ENCODE measurements at places on chromosomes 3 and 15.

- no peak for DNase-seq
These were observed 27.6 kb downstream of the TBC1D2B start for GRCh38 chr15:78049691-78050440.

DNA sequence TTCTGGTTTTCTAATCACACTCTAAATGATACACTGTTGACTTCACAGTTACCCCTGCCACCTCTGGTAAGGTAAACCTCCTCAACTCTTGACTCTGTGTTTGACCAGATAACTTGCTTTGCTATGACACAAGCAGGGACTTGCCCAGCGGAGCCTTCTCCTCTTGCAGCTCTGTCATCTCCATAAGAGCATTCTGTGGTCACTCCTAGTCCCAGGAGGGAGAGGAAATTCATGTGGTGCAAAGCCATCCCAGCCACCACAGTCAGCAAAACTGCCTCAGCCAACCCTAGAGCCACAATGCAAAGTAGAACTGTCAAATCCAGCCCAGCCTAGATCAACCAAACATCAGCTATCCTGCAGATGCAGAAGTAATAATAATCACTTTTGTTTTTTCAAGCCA is 144.7 kb upstream of the GADL1 start:
- DNase-seq = no peak

DNA sequence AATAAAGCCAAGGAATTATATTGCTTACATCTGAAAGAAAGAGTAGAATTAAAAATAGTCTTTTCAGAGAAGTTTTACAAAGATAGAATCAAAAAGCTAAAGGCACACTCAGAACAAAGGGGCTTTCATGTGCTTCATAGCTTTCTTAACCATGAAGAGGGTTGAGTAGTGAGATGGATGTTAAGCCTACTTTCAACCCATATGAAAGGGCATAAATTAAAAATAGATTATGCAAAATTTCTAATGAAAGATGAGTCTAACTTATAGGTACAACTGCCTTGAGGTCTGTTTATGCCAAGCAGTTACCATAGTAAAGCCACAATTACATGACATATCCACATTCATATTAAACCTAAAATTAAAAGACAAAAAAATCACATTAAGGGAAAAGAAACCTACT is 223.3 kb upstream of the ARHGEF26 start:
- no peak for DNase-seq

DNA sequence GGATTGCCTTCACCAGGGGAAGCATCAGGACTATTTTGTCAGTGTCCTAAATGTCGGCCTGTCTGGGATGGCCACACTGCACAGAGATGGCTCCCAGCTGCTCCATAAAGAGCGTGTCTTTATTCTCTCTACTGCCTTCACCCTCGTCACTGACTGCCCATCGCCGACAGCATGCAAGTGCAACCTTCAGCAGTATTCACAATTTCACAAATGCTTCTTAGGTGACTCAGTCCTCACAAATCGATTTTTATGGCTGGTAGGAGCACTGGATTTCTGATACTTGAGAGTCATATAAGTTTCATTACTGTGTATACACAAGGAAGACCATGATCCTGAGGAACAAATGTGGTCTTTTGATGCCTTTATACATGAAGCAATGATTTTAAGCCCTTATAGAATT is 1.1 kb upstream of the SSUH2 start:
- DNase-seq = no peak

DNA sequence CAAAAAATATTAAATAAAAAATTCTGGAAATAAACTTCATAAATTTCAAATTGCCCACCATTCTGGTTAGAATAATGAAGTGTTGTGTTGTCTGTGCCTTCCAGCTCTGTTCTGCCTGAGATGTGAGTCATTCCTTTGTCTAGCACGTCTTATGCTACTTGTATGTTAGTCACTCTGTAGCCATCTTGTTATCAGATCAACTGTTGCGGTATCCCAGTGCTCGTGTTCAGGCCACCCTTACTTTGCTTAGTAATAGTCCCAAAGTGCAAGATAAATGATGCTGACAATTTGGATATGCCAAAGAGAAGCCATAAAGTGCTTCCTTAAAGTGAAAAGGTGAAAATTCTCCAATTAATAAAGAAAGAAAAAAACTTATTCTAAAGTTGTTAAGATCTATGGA is 527.5 kb downstream of the NAALADL2 start:
- DNase-seq = no peak

DNA sequence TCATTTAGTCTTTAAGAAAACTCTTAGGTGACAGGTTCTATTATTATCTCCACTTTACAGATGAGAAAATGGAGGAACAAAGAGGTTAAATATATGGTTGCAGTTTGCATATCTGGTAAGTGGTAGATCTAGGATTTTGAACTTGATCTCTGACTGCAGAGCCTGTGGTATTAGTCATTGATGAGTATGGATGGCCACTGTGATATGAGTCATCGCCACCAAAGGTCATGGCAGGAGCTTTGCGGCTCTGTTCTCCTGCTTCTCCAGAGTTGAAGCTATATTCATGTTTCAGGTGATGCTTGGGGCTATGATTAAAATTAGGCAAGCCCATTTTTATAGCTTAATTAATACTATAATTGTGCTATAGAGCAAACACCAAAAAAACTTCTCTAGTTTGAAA is 306.2 kb upstream of the DPPA4 start:
- no peak for DNase-seq

DNA sequence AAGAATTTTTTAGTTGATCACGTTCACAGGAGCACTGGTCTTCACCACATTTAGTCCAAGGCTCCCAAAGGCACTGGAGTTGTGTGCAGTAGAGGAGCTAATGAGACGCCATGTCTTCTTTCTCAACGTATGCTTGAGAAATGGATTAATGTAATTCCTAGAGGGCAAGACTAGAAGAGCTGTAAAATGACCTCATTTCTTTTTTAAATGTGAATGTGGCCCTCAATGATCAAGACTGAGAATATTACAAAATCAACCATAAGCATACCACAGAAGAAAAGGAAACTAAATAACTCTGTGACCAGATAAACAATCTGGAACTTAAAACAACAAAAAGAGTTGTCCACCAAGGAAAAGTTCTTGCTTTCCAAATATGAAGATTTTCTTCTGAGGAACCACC is 112.1 kb upstream of the THBS1 start:
- no peak for DNase-seq

GRCh38 chr3:42045708-42046243 is 45.4 kb upstream of the TRAK1 start:
- no peak for DNase-seq

DNA sequence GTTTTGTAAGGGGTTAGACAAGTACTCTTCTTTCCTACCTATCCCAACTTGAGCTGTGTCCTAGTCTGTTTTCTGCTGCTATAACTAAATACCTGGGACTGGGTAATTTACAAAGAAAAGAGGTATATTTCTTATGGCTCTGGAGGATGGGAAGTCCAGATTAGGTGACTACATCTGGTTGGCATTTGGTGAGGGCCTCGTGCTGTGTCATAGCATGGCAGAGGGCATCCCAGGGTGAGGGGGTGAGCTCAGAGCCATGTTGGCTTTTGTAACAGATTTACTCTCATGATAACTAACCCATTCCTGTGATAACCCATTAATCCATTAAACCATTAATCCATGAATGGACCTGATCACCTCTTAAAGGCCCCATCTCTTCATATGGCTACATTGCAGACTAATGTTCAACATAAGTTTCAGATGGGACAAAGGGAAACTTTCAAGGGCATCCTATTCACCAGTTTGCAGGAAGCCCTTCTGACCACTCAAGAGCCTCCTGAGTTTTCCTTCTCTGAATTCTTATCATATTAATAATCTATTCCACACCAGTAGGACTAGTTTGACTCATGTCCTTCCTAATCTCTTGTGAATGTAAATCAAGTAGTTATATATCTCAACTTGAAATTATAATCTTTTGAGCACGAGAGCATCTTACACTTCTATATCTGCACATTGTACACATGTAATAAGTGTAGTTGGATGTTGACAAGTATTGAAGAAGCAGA is 185.7 kb upstream of the ZPLD1 start:
- DNase-seq = no peak

DNA sequence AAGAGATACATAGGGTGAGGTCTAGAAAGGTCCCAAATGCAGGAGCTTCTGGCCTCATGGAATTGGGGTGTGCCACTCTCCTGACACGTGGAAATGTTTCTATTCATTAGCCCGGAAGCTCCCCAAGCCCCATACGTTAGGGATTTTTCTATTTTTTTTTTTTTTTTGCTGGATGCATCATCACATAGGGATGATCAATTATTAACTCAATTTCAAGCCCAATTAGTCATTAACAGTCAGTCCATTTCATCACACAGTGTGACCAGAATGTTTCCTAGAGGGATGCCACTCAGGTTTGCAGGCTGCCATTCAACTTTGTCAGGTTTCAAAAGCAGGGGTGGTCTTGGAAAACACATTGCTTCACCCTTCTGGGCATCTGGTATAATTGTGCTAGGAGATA is 40.7 kb upstream of the MKRN3 start:
- DNase-seq = no peak

DNA sequence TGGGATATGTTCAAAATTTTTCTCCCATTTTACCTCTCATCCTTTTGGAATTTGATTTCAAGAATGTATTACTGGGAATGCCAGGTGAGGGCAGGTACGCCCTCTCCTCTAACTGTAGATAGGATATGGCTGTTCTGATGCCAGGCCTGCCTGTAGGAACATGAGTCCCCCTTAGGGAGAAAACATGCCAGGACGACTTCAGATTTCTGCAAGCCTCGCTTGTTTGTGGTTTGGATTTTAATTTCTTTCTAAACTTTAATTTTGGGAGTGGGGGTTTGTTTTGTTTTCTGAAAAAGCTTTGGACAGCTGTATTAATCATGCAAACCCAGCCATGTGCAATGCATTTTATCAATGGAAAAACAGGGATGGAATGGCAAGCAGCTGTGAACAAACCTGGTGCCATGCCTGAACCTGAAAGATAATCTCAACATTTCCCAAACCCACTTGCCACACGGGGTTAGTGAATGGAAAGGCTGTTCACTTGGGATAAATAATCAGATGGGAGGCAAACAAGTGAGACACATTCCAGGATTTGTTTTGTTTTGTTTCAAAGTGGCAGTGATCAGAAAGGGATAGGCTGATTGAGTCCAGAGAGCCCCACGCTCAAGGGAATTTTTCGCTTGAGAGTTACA is 207.6 kb downstream of the GAP43 start:
- peak; percentile 28 for DNase-seq

DNA sequence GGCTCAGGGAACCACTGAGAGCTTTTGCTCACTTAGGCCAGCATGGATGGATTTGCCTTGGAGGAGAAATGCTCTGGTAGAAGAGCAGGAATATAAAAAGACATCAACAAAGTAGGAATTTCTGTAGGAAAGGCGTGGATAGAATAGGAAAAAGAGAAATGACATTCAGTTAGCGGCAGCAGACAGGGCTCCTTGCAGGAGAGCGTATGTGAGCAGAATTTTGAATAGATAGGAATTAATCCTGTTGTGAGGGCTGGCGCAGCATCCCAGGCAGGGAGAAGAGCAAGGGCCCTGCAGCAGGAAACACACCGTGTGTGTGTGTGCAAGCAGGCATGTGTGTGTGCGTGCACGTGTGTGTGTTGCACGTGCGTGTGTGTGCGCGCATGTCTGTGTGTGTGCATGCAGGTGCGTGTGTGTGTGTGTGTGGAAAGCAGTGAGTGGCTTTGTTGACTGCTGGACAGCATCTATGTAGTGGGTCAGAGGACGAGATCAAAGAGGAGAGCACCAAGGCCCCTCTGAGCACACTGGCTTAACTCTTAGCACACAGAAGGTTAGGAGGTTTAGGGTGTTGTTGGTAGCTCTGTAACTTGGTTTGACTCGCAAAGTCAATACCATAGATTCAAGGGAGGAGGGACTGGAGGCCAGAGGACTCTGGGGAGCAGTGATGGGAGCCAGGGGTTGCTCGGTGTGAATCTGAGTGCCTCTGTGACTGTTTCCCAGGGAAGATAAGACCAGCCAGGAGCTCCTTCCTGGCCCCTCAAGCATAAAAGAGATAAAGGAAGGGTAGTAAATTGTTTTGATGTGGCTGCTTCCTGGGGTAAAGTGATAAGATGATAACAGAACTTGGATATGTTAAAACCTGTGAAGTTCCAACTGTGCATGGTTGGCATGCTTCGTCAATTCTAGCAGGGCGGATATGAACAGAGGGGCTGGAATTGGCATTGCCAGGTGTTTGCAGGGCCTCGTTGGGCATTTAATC is 639.5 kb downstream of the NR2F2 start:
- no peak for DNase-seq

DNA sequence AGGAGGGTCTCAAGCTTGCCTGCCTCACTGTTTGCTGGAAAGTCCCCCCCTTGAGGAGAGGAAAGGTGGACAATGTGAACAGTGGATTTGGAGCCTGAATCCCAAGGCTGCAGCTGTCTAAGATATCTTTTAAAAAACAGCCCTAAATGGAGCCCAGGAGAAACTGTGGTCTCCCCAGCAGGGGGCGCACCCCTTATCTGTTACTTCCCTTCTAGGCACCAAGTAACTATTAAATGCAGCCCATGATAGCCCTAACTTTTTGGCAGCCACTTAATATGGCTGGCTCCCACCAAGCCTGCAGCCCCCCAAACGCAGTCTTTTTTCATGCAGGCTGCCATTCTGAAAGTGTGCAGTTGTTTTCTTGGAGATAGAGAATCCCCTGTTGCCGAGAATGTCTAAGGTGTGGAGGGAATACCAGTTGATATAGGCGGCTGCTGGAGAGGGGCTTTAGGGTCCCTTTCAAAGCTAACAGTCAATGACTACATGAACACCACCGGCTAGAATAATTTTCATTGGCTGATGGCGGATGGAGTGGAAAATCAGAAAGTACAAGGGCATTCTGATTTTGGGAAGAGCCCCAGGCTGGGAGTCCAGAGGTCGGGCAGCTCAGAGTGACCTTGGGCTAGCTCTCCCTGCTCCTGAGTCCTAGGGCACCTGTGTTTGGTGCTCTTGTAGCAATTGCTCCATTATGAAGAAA is 1.3 kb downstream of the RHCG start:
- DNase-seq = peak; percentile 54

DNA sequence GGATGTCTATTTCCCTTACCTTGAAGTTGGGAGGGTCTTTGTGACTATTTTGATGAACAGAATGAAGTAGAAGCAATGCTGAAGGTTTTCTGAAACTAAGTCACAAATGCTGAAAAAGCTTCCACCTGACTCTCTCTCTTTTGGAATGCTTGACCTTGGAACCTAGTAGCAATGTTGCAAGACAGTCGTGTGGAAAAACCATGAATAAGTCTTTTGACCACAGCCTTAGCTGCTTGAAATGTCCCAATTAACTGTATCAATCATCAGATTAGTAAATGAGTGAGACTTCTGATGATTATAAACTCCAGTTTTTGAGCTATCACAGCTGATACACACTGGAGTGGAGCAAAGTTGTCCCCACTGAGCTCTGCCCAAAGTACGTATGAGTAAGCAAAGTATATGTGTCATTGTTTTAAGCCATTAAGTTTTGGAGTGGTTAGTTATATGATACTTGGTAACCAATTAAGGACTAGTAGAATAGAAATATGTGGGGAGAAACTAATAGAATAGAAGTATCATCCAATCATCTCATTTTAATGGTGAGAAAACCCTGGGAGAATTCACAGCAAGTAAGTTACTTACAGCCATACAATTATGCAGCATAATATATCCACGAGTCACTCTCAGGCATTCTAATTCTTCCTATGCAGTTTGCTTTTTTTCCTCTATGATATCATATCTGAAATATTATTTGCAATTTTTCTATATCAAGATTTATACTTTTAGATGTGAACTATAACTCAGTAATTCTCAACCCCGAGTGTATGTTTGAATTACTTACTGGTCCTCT is 1010.6 kb downstream of the ROBO2 start:
- DNase-seq = no peak
